ENCODE measurements at places on chromosomes 1 and 21.

DNA sequence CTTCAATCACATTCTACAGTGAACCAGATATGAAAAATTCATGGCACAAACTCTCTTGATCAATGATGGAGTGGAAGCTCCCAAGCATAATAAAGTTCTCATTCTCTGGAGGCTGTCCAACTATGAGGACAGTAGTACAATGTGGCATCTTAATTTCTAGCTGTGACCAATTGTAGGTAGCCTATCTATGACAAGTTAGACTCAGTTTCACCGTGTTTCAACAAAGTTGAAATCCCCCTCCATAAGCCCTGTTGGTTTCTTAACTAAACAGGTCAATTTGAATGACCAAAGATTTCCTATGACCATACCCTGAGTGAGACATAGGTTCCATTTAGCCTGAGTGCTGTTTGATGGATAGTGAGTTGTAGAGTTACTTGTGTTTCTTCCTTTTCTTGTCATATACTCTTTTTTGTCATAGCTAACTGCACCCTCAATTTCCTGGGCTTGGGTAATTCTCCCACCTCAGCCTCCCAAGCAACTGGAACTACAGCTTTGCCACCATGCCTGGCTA is 11.8 kb downstream of the PATJ start:
- DNase-seq: no peak

- no peak for DNase-seq
These were observed 5.6 kb downstream of the SLC5A9 start for GRCh38 chr1:48228156-48228555.

DNA sequence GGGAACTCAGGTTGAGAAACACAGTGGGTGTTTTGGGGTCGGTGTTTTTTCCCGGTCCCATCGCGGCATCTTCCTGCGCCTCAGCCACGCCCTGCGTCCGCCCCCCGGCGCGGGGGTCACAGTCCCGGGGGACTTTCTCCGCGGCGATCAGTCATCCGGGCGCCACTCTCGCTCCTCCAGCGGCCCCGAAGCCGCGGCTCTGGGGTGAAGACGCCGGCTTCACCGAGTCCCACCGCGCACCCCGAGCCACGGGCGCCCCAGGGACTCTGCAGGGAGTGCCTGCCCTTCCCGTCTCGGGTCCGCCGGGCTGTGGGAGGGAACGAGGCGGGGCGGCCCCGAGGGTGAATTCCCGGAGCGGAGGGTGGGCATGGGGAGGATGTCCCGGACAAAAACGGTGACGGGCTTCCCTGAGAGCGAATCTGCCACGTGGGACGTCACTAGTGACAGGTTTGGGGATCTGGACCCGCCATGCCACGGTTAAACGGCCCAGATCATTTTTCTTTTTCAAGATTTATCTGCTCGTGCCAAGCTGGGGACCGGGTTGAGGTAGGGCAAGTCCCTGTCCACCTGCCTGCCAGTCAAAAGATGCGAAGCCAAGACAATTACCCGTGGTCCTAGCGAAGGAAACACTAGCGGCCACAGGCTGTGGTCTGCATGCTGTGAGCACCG is 717 bp upstream of the BATF3 start:
- peak; percentile 68 for DNase-seq

DNA sequence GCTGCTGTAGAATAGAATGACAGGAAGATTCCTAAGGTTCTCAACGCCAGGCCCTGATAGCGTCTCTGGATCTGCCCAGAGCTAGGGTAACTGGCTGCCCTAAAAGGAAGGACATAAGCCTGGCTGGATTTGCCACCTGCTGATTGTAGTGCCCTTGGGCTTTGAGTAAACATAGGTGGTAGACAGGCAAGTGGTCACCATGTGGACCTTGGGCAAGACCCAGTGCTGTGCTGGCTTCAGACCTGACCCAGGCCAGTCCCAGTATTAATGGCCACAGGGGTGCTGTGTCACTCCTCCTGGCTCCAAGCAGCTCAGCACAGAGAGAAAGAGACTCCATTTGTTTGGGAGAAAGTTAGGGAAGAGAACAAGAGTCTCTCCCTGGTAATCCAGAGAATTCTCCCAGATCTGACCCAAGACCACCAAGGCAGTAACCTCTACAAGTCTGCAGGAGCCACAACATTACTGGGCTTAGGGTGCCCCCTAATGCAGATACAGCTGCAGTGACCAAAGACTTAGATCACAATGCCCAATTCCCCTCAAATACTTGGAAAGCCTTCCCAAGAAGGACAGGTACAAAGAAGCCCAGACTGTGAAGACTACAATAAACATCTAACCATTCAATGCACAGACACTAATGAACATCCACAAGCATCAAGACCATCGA is 44.5 kb downstream of the PHTF1 start:
- DNase-seq: no peak

GRCh38 chr1:5637171-5637570 is 355.1 kb downstream of the NPHP4 start:
- DNase-seq: peak; percentile 29

DNA sequence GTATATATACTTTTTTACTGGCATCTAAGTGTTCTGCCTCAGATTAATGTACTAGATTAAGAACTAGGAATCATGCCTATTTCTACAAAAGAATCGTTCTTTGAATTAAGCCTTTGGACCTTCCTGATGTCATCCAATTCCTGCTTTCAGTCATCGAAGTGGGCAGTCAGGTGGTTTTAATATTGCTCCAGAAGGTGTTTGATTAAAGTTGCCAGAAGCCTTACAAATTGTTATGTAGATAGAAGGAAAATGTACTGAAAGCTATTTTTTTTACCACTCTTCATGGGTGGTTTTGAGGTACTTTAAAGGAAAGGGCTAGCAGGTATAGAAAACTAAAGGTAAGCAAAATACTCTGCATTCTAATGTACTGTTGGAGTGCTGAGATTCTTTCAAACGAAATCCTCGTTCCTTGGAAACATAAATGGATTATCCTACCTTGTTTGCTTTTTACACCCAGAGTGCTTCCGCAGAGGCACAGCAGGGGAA is 716 bp downstream of the CTBS start:
- no peak for DNase-seq

GRCh38 chr1:207670192-207670591 is 25.3 kb downstream of the CR1L start:
- no peak for DNase-seq

- no peak for DNase-seq
These were observed 231.5 kb downstream of the KCNT2 start for GRCh38 chr1:196376630-196377328.

GRCh38 chr21:44429894-44430293 is 25.4 kb upstream of the LRRC3 start:
- DNase-seq: no peak

Data from CD4-positive, alpha-beta T cell treated with Interleukin-10 for 1 hour (primary cell).